ENCODE measurements at places on chromosomes 5 and 9. TPM values are rescaled to one million over a fixed set of nuclear protein-coding genes. Genes with fewer than 3 reads are reported as not detected.

RNF224 gene
- total RNA-seq: not detected

GRXCR2 gene
- not detected for total RNA-seq

DNA sequence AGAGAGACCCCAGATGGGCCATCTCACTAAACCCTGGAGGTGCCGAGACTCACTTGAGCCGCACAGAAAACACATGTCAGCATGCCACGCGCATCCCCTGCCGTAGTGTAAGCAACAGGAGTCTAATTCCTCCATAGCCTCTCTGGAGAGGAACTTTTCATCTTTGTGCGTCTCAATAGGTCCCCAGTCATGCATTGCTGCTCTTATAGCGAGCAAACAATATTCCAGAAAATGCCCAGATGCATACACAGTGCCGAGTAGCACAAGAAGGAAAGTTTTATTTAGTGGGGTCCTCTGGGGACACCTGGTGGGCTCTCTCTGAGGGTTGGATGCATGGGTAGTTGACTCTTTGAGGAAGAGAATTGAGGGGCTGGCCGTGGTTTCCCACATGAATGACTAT is 97.9 kb upstream of the DAP start:
- DNase-seq: no peak

- DNase-seq: no peak
These were observed 40.6 kb upstream of the N4BP3 start for GRCh38 chr5:178072749-178073148.

DNA sequence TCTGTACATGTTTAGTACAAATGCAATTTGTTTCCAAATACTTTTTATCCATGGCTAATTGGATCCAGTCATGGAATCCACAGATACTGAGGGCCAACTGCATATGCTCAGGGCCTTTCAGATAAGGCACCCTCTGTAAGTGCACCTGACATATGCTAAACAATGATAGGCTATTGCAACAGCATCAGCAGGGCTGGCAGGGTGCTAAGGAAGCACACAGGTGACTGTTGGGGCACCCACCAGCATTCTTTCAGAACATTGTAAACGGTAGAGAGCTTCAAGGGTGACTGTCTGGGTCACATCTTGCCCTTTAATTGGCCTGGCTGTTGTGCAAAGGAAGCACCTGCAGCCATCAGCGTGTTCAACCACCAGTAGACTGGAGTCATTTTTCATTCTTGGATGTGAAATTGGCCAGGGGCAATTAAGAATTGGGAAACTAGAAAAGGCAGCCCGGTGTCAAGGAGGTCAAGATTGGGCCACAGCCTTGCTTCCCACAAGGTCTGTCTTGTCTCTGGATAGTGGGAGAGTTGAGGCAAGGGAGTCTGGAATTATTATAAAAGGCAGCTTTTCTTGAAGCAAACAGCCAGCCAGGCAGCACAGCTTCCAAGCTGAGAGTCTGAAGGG is 129.3 kb upstream of the RAI14 start:
- no peak for DNase-seq

- DNase-seq: no peak
These were observed 15.2 kb upstream of the HMHB1 start for GRCh38 chr5:143796753-143797152.

DNA sequence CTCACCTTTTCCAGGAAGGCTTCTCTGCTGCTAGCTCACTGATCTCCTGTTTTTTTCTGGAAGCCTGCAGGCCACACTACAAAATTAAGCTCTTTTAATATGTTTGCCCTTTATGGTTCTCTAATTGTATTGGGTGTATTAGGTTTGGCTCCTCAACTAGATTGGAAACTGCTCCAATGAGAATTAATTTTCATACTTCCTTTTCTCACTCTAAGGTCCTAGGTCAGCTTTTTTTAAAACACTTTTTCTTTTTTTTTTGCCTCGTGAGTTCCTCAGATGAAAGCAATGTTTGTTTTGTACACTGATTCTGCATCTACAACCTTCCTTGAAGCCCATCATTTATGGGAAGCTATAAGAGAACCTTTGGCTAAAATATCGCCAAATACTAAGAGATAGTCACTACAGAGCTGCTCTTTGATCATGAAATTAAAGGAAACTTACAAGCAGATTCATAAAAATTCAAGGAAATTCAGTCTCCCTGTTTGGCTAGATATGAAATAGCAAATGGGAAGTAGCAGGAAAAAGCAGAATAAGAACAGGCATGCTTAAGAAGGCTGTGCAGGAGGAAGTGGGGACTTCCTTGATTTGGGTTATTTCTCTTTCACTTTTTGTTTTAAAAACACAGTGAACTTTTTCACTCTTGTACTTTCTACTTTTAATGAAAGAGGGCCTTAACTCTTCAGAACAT is 55.2 kb upstream of the FYB1 start:
- DNase-seq: peak; percentile 34

All from naive thymus-derived CD4-positive, alpha-beta T cell (primary cell).